Vagina (tissue), 2 donors: ENCODE measurements at places on chromosomes 13 and 19.

- no peaks in the 10 kb centered on the region for H3K27me3 ChIP-seq
- no peaks in the 10 kb centered on the region for H3K4me1 ChIP-seq
These were observed 492.9 kb downstream of the PCDH20 start for GRCh38 chr13:60922576-60923231.

DNA sequence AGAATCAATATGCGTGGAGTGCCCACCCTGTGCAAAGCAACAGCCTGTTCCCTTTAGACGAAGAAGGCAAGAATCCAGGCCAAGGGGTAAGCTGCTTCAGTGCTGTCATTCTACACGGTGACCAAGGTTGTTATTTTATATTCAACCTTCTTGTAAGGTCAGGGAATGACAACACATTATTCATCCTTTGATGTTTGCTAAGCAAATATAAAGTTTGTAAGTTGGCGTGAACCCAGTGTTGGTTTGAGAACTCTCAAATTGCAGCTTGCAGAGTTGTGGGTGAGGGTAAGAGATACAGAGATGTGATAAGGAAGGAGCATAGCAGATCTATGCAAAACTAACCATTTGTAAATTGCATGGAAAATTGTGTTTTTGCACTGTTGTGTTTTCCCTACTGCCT lies 436.7 kb downstream of the FGF9 start:
- peak overlapping the region; percentile 46 for H3K27ac ChIP-seq
- H3K36me3 ChIP-seq, result no peaks in the 10 kb centered on the region
- no peak overlapping the region for H3K4me3 ChIP-seq
- no peak for DNase-seq
- peaks cover 16% of the 10 kb centered on the region for H3K4me1 ChIP-seq
- no peaks in the 10 kb centered on the region for H3K27me3 ChIP-seq

GRCh38 chr19:17834350-17835181 lies 13.2 kb downstream of the JAK3 start:
- H3K27me3 ChIP-seq, result no peaks in the 10 kb centered on the region
- peaks cover 7% of the 10 kb centered on the region for H3K4me1 ChIP-seq
- H3K4me3 ChIP-seq, result no peak overlapping the region
- DNase-seq, result no peak
- no peaks in the 10 kb centered on the region for H3K36me3 ChIP-seq

GRCh38 chr19:2775556-2776430 lies 7.3 kb downstream of the SGTA start:
- no peaks in the 10 kb centered on the region for H3K36me3 ChIP-seq
- H3K4me3 ChIP-seq, result no peak overlapping the region
- H3K4me1 ChIP-seq, result peaks cover 39% of the 10 kb centered on the region
- no peak for DNase-seq
- peak overlapping the region; percentile 51 for H3K27ac ChIP-seq
- no peaks in the 10 kb centered on the region for H3K27me3 ChIP-seq

DNA sequence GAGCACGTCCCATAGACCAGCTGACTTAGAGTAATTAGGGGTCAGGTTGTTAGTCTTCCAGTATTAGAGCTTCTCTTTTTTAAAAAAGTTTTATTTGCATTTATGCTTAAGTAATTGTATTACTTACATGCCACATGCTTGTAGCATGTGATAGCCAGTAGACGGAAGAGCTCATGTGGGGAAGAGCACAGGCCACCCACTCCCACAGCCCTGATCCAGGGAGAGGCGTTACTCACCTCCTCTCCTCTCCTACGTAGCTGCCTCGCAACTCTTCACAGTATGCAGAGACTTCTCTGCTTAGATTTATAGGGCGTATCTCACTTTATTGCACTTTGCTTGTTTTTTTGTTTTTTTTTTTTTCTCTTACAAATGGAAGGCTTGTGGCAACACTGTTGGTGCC lies 95.3 kb upstream of the TEX29 start:
- peaks cover 13% of the 10 kb centered on the region for H3K4me1 ChIP-seq
- H3K27me3 ChIP-seq, result no peaks in the 10 kb centered on the region
- no peaks in the 10 kb centered on the region for H3K36me3 ChIP-seq
- DNase-seq, result no peak
- H3K4me3 ChIP-seq, result no peak overlapping the region
- H3K27ac ChIP-seq, result no peak overlapping the region

- H3K4me1 ChIP-seq, result no peaks in the 10 kb centered on the region
- DNase-seq, result no peak
- H3K27me3 ChIP-seq, result no peaks in the 10 kb centered on the region
- H3K27ac ChIP-seq, result no peak overlapping the region
- no peaks in the 10 kb centered on the region for H3K36me3 ChIP-seq
- H3K4me3 ChIP-seq, result no peak overlapping the region
These were observed 297.4 kb downstream of the DCLK1 start for GRCh38 chr13:35833608-35834275.

DNA sequence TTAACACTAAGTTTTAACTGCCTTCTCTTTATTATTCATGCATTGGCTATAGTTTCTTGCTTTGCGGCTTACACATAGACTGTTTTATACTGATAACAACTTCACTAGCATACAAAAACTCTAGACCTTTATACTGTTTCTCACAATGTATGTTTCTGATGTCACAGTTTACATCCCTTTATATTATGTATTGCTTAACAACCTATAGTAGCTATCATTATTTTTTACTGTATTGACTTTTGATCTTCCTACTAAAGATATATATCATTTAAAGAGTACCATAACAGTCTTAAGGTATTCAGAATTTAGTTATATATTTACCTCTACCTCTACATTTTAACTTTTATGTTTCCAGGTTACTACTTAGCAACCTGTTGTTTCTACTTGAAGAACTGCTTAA lies 543.3 kb upstream of the ARGLU1 start:
- H3K4me1 ChIP-seq, result no peaks in the 10 kb centered on the region
- no peak overlapping the region for H3K27ac ChIP-seq

GRCh38 chr13:107585469-107586180 lies 629.7 kb downstream of the LIG4 start:
- H3K4me1 ChIP-seq, result no peaks in the 10 kb centered on the region
- H3K27ac ChIP-seq, result no peak overlapping the region
- H3K4me3 ChIP-seq, result no peak overlapping the region
- DNase-seq, result no peak
- no peaks in the 10 kb centered on the region for H3K27me3 ChIP-seq

DNA sequence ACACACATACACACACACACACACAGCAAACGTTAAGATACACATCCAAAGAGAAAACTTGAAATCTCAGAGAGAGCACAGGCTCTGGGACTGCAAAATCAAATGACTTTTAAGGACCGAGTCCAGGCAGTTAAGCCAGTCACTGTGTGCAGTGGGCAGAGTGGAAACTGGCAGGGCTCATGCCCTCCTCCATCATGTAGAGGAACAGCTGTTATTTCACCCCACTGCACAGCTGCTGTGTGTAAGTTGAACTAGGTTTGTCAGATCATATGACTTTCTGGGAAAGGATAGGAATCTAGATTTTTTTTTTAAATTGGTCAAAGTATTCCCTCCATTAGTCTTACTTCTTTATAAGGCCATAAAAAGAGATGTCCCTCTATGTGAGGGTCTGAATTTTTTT lies 1002.1 kb downstream of the UQCRFS1 start:
- no peaks in the 10 kb centered on the region for H3K36me3 ChIP-seq
- no peaks in the 10 kb centered on the region for H3K4me1 ChIP-seq
- DNase-seq, result no peak
- H3K27me3 ChIP-seq, result no peaks in the 10 kb centered on the region
- H3K27ac ChIP-seq, result no peak overlapping the region
- no peak overlapping the region for H3K4me3 ChIP-seq

GRCh38 chr13:80040981-80041317 lies 300.0 kb downstream of the SPRY2 start:
- no peak overlapping the region for H3K27ac ChIP-seq
- H3K4me3 ChIP-seq, result no peak overlapping the region
- no peaks in the 10 kb centered on the region for H3K27me3 ChIP-seq

GRCh38 chr19:10737722-10738121 lies 19.8 kb downstream of the DNM2 start:
- H3K4me3 ChIP-seq, result no peak overlapping the region
- H3K4me1 ChIP-seq, result peaks cover 20% of the 10 kb centered on the region
- no peaks in the 10 kb centered on the region for H3K36me3 ChIP-seq
- no peak for DNase-seq
- no peak overlapping the region for H3K27ac ChIP-seq
- no peaks in the 10 kb centered on the region for H3K27me3 ChIP-seq

- no peaks in the 10 kb centered on the region for H3K36me3 ChIP-seq
- no peaks in the 10 kb centered on the region for H3K27me3 ChIP-seq
- no peak for DNase-seq
- peaks cover 20% of the 10 kb centered on the region for H3K4me1 ChIP-seq
- no peak overlapping the region for H3K4me3 ChIP-seq
- H3K27ac ChIP-seq, result peak overlapping the region; percentile 25
These were observed 121.7 kb upstream of the MAB21L1 start for GRCh38 chr13:35598233-35598632.

DNA sequence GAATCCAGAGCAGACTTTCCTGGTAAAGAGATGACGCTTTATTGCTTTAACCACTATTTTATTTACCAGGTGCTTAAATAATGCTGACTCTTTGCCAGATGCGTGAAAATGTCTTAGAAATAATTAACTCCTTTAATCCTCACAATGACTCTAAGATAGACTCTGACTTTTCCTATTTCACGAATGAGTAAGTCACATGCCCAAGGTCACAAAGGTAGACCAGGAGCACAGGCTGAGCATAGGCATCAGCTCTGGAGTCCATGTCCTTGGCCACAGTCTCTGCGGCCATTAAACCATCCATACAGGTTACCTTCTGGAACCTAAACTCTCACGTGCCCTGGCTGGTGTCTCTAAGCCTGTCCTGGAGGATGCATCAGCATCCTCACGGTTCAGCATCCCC lies 87.3 kb downstream of the ERCC5 start:
- no peak for DNase-seq
- no peaks in the 10 kb centered on the region for H3K36me3 ChIP-seq
- no peaks in the 10 kb centered on the region for H3K27me3 ChIP-seq
- no peaks in the 10 kb centered on the region for H3K4me1 ChIP-seq
- H3K4me3 ChIP-seq, result no peak overlapping the region
- no peak overlapping the region for H3K27ac ChIP-seq

DNA sequence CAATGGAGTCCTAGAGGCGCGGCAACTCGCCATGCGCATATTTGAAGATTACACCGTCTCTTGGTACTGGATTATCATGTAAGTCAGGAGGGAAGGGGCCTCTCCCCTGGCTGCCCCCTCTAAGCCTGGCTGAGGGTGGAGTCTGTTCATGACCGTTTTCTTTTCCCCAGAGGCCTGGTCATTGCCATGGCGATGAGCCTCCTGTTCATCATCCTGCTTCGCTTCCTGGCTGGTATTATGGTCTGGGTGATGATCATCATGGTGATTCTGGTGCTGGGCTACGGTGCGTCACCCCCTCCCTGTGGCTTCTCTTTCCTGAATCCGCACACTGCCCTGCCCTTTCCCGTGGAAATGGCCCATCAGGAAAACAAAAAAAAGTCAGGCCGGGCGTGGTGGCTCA lies 6.5 kb downstream of the SLC44A2 start:
- peaks cover 64% of the 10 kb centered on the region for H3K36me3 ChIP-seq
- H3K27me3 ChIP-seq, result no peaks in the 10 kb centered on the region
- DNase-seq, result no peak
- no peak overlapping the region for H3K4me3 ChIP-seq

DNA sequence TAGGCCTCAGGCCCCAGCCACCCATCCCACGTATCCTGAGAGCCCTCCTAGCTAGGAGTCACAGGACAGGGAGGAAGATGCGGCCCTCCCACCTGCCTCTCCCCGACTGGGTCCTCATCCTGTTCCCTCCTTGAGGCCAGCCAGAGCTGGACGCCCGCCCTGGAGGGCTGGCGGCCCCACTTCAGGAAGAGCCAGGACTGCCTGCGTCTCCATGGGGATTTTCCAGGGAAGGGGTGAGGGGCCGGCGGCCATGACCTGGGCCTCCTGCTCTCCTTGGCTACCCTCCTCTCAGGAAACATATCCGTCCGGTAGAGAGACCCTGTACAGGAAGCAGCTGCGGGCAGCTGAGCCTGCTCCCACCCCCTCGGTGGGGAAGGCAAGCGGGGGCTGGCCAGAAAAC lies 11.3 kb upstream of the PRKD2 start:
- peak overlapping the region; percentile 45 for H3K27ac ChIP-seq
- no peak for DNase-seq
- H3K27me3 ChIP-seq, result no peaks in the 10 kb centered on the region
- H3K4me1 ChIP-seq, result peaks cover 31% of the 10 kb centered on the region
- H3K36me3 ChIP-seq, result no peaks in the 10 kb centered on the region

DNA sequence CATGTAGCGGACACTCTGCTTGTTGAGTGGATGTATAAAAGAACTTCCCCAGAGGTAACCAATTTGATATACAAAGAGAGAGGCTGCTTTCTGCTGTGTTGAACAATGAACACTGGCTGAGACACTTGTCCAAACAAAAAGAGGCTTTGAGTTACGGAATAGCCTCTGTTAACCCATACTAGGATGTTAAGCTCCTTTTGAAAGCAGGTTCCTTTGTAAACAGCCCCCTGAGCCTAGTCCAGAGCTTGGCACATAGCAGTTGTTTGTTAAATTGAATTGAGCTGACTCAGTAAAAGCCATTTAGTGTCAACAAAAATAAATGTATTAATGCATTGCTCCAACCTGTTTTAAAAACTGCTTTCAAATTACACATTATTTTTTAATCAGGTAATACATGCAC lies 200.1 kb downstream of the MZT1 start:
- no peak overlapping the region for H3K27ac ChIP-seq
- no peak for DNase-seq
- no peak overlapping the region for H3K4me3 ChIP-seq

GRCh38 chr13:114286808-114287207 lies 5.4 kb downstream of the UPF3A start:
- H3K4me1 ChIP-seq, result peaks cover 19% of the 10 kb centered on the region
- H3K4me3 ChIP-seq, result no peak overlapping the region
- H3K27ac ChIP-seq, result no peak overlapping the region
- no peak for DNase-seq
- H3K36me3 ChIP-seq, result no peaks in the 10 kb centered on the region

- H3K27ac ChIP-seq, result no peak overlapping the region
- H3K36me3 ChIP-seq, result no peaks in the 10 kb centered on the region
- H3K4me3 ChIP-seq, result no peak overlapping the region
- H3K4me1 ChIP-seq, result no peaks in the 10 kb centered on the region
These were observed 1.1 kb downstream of the PRODH2 start for GRCh38 chr19:35811317-35812219.

DNA sequence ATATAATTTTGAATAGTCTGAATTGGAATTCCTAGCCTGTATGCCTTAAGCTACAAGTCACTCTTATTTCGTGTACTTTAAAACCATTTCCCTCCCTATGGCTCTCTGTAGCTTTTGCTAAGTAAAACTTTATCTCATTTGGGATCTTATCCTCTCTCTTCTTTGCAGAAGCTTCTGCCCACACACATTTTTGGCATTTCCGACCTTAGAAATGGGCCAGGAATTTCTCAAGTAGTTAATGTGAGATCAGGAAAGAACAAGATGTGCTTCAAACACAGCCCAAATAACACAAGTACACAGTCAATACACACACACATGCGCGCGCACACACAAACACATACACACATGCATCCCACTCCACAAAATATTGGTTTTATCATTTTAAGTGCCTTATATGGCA lies 931.0 kb upstream of the MIR17HG start:
- no peak for DNase-seq
- H3K27me3 ChIP-seq, result no peaks in the 10 kb centered on the region
- H3K4me1 ChIP-seq, result no peaks in the 10 kb centered on the region
- H3K4me3 ChIP-seq, result no peak overlapping the region
